Amygdala (tissue), 56 donors: ENCODE measurements at places on chromosomes 2 and 18.

GRCh38 chr2:207502577-207503198 is 27.1 kb upstream of the CREB1 start:
- DNase-seq, result no peak

GRCh38 chr2:39665811-39666490 is at the start of gene TMEM178A:
TSS of gene TMEM178A (plus strand) at chr2:39665917. CDS start at chr2:39665975, 58 bp downstream.
- DNase-seq, result no peak

- no peak for DNase-seq
Measured at GRCh38 chr2:126909781-126910180, 11.1 kb downstream of the TEX51 start.

- DNase-seq, result no peak
Measured at GRCh38 chr2:20179755-20180594, 45.0 kb downstream of the SDC1 start.

DNA sequence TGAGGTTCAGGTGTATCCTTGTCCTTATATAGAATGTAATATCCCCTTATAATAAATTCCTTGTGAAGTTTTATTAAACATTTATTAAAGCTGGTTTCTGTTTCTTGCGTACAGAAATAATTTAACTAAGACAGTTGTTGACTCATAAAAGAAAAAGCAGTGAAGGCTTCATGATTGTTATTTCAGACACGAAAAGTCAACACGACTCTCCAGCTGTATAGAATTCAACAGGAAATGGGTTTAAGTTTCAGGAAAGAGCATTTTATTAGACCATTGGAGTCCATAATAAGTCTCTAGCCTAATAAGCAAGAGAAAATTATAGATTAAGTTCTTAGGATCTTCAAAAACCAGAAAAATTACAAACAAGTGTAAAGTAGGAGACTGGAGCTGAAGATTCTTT is 62.2 kb downstream of the KCNE4 start:
- DNase-seq, result no peak

- peak; percentile 84 for DNase-seq
Measured at GRCh38 chr2:33475224-33476130, 972 bp upstream of the RASGRP3 start.

GRCh38 chr2:57876313-57876712 is 170.3 kb upstream of the VRK2 start:
- DNase-seq, result no peak

- DNase-seq, result no peak
Measured at GRCh38 chr2:237497838-237498186, 10.8 kb downstream of the MLPH start.

DNA sequence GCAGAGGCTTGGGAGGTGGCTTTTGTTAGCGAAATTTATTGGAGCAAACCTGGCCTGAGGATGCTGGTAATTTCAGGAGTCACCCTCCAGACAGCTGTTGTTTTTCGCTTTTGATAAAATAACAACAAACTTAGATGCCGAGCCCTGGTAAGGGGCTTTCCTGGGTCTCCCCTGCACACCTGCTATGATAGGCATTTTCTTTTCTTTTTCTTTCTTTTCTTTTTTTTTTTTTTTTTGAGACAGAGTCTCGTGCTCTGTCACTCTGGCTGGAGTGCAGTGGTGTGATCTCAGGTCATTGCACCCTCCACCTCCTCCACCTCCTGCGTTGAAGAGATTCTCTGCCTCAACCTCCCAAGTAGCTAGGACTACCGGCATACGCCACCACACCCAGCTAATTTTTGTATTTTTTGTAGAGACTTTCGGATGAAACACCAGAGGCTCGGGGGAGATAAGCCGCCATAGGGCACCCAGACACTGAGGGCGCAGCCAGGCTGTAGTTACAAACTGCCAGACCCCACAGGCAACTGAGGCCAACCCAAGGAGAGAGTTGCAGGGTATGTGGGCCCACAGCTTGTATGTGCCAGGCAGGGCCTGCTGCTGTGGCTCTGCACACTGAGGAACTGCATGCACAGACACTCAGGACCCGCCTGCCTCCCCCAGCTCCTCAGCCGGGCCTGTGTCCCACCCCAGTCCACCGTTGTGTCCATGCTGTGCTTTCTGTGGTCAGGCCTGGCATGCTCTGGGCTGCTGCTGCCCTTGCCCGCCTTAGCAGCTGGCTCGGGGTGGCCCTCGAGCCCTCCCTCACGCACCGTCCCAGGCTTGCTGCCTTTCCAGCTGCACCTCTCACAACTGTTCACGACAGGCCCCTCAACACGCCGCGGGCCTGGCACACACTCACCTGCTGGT is 3.9 kb downstream of the GYPC start:
- DNase-seq, result no peak

DNA sequence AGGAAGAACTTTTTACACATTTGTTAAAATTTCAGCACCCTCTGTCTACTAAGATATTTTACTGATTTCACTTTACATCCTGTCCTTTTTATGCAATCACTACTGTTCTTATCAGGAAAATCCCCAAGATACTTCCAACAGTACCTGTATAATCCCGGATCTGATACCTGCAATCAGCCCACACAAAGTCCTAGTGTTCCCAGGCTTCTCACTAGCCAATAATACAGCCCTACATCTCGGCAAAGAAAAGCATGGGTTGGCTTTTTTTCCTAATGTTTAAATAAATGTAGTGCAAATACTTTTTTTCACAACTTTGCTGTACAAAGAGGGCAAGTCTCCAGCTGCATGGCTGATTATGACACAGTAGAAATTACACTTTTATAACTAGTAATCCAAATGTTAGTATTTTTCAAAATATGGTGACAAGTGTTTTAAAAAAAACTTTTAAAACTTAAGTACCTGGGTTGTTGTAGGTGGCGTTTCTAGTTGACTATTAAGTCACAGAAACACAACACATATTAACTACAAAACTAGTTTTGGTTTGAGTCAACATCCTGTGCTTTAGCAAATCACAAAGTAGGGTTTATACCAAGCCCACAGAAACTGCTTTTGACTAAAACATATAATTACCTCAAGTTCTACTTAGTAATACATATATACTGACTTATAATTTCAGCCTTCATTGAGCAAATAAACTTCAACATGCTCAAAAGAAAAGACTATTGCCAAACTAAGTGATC is 19.5 kb downstream of the CNOT11 start:
- no peak for DNase-seq

GRCh38 chr2:219057709-219058540 is 2.8 kb downstream of the IHH start:
- peak; percentile 28 for DNase-seq

DNA sequence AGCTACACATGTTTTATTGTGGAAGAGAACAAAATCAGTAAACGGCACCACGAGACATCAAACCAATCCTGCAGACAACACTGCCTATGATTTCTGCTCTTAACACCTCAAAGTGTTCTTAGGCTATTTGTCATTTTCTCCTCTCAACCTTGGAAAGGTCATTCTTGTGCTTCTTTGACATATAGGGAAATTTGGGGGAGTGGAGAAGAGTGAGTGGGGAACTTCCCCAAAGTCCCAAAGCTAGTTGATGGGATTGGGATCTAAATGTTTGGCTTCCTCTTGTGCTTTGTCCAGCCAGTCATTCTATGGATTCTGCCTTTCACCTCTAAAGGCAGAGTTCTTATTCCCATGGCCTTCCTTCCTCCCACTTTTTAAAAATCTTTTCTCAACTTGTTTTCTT is 5.8 kb upstream of the MRO start:
- DNase-seq, result no peak

GRCh38 chr2:65957886-65958285 is 477.0 kb upstream of the MEIS1 start:
- DNase-seq, result no peak

- DNase-seq, result no peak
Measured at GRCh38 chr2:236092714-236093113, 75.5 kb downstream of the GBX2 start.

- DNase-seq, result no peak
Measured at GRCh38 chr2:237196866-237197618, 111.4 kb downstream of the COPS8 start.

GRCh38 chr18:69949538-69949936 is 1.9 kb upstream of the CD226 start:
- no peak for DNase-seq

DNA sequence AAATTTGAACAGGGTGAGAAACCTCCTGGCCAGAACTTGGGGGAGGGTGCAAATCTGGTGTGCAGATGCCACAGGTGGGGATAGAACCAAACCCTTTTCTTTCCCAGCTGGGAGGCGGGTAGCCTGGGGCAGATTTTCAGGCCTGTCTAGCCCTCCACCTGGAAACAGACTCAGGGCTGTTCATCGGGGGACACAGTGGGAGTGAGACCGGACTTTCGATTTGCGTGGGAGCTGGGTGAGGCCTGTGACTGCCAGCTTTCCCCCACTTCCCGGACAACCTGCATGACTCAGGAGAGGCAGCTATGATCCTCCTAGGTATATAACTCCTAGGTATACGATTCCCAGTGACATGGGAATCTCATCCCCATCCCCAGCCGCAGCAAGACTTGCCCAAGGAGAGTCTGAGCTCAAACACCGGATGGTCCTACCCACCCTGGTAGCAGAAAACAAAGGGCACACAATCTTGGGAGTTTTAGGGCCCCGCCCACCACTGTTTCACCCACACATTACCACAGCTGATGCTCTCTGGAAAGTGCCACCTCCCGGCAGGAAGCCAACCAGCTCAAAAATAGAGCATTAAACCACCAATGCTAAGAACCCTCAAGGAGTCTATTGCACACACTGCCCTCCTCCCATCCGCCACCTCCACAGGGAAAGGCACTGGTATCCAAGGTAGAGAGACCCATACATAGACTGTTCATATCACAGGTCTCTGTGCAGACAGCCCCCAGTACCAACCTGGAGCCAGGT is 92.5 kb downstream of the BARD1 start:
- no peak for DNase-seq

- no peak for DNase-seq
Measured at GRCh38 chr18:48335829-48336228, 73.4 kb downstream of the ZBTB7C start.

DNA sequence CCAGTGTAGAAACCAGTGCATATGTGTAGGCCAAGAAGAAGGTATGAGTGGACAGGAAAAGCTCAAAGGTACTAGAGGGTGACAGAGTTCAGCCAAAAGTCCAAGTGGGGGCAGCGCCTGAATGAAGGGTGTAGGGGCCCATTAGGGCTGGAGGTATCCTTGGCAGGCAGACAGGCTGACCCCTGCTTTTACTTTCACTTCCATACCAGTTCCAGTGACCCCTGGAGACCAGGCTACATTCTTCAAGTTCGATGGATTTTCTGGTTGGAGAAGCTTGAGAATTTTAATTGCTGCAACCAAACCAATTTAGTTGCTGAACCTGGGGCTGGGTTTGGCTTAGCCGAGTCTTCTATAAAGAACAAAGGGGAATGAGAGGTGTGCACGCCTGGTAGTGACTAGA is 42.3 kb upstream of the MRPL33 start:
- DNase-seq, result no peak

DNA sequence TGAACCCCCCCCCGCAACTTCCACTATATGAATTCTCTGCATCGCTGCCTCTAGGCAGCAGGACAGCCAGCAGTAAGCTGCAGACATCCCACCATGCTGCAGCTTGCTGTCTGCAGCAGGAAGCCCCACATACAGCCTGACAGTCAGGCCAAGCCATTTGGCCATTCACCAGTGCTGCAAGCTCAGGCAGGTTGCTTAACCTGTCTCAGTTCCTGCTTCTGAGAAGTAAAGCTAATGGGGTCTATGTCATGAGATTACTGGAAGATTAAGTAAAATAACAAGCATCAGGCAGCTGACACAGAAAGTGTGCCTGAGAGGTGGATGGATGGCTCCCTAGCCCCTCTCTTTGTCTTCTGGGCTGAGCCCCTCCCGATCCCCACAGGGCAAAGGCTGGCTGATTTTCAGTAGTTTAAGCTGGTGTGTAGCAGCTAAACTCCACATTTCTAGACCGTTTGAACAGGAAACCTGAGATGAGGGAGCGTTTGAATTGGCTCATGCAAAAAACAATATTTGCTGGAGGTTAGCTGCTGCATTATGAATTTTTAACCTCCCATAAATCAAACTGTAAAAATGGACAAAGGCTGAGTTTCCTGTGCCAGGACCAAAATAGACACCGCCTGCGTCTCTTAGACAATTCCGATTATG is 193.8 kb upstream of the ARL4C start:
- no peak for DNase-seq

GRCh38 chr2:120108049-120108448 is 95.2 kb downstream of the EPB41L5 start:
- no peak for DNase-seq

GRCh38 chr2:129828792-129829191 is 150.7 kb upstream of the RAB6C start:
- no peak for DNase-seq

GRCh38 chr2:11676640-11677039 is 6.6 kb upstream of the NTSR2 start:
- no peak for DNase-seq

DNA sequence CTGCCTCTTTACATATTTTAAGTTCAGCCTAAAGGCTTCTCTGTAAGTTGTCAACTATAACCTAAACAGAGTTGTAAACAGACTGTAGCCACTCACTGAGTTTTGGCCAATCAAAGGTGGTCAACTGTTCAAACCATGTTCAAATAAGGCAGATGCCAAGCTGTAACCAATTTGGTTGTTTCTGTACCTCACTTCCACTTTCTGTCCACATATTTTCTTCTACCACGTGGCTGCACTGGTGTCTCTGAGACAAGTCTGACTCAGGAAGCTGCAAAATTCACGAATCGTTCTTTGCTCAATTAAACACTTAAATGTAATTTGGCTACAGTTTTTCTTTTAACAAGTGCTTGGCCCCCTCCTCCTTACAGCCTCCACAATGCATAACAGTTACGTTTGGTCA is 555.2 kb downstream of the CNTNAP5 start:
- DNase-seq, result no peak

GRCh38 chr2:127072396-127072795 is 34.6 kb downstream of the BIN1 start:
- no peak for DNase-seq

DNA sequence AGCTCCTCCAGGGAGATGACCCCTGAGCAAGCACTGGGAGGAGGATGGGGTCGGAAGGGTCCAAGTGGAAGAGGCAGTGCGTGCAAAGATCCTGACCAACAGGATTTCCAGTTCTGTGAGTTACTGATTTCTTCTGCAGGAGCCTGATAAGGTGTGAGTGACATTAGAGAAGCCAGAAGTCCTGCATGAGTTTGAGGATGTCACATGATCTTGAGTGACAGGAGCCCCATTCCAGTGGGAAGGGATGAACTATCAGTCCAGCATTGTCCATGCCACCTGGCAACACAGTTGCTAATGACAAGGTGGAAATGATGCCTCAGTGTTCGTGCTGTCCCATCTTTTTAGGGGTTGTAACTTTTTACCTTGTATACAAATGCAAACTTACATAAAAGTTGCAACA is 285.1 kb upstream of the HDAC4 start:
- no peak for DNase-seq
